ENCODE measurements at places on chromosomes 13 and 19.

DNA sequence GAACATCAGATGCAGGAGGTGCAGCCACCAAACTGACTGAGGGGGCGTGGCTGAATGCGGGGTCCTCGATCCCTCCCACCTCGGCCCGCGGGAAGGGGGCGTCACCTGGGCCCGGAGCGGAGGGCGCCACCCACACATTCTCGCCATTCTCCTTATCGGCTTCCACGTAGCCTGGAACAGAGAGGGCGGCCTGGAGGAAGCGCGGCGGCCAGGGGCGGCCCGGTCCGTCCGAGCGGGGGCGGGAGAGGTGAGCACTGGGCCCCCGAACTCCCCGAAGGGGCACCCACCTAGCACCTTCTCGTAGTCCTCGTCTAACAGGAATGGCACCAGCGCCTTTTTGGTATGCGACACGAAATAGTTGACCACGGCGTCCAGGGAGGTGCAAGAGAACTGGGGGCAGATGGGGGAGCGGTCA is 11.8 kb downstream of the STAP2 start:
- DNase-seq = no peak

- DNase-seq = no peak
These were observed 5.4 kb upstream of the MTRF1 start for GRCh38 chr13:41268764-41269163.

DNA sequence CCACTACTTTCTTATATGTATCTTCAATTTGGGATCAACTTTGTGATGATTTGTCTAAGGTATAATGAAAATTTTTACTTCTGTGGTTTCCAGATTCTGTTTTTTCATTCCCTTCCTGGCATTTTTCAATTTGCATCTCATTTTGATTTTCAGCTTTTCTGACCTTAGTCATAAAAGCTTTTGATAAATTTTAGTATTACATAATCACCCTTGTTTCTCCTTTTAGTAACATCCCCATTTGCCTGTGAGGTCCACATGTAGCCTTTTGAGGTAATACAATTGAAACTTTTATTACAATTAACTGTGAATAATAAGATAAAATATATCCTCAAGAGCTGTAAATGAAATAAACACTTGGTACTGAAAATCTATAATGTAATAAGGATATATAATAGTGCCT is 31.2 kb downstream of the LACC1 start:
- DNase-seq = no peak

- no peak for DNase-seq
These were observed 42.5 kb upstream of the ANKRD10 start for GRCh38 chr13:110957181-110957884.

DNA sequence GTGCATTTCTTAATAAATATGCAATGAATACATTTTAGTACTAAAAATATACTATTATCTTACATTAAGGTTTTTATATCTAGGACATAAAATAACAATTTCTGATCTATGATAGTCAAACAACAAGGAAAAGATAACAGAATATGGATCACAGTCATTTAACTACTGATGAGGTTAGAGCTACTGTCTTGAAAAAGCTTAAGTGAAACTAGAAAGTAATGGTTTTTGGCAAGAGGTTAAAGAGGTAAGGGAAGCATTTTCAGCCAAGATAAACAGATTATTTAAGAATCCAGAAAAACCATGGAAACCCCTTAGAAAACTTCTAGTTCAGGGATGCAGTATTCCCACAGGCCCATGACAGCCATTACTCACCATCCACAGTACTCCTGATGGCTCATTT is 787.4 kb downstream of the DACH1 start:
- DNase-seq = no peak
